ENCODE measurements at places on chromosomes 2 and 18.

GRCh38 chr2:239327536-239328350 is 73.1 kb downstream of the HDAC4 start:
- DNase-seq: no peak

GRCh38 chr2:145748927-145749326 is 1229.0 kb upstream of the ZEB2 start:
- DNase-seq: no peak

DNA sequence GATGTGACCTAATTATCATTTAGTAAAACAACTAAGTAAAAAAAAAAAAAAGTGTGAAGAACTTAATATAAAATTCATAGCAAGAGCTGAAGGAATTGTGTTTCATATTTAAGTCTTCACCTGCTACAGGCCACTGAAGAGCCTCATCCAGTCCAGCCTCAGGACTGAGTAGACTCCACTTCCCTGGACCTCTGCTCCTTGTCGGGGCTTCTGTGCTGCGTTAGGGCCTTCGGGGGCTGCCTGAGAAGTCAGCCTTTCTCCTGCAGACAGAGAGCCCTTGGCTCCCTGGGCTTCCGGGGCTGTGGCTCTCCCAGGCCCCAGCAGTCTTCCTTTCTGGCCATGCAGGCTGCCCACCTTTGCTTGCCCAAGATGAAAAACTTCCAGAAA is 95.5 kb downstream of the MTCL1 start:
- no peak for DNase-seq

DNA sequence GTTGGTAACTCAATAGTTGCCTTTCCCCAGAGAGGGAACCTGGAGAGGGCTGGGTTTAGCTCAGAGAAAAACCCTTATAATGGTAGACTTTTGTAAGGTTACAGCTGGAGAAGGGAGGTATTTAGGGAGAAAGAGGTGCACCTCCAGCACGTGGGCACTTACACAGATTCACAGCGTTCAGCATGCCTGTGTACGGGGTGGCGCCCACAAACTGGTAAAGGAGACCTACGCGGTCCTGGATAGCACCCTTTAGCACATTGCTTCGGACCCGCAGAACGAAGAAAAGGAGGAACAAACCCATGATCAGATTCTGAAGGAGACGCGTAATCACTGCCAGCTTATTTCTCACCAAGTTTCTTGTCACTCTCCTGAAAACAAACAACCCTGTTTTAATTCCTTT is 14.9 kb downstream of the ABCG5 start:
- no peak for DNase-seq

- no peak for DNase-seq
Measured at GRCh38 chr2:152097801-152098495, 896 bp downstream of the CACNB4 start.

GRCh38 chr18:48649231-48649630 is 110.4 kb downstream of the CTIF start:
- no peak for DNase-seq

- no peak for DNase-seq
Measured at GRCh38 chr2:44819061-44819460, 122.4 kb upstream of the SIX3 start.

DNA sequence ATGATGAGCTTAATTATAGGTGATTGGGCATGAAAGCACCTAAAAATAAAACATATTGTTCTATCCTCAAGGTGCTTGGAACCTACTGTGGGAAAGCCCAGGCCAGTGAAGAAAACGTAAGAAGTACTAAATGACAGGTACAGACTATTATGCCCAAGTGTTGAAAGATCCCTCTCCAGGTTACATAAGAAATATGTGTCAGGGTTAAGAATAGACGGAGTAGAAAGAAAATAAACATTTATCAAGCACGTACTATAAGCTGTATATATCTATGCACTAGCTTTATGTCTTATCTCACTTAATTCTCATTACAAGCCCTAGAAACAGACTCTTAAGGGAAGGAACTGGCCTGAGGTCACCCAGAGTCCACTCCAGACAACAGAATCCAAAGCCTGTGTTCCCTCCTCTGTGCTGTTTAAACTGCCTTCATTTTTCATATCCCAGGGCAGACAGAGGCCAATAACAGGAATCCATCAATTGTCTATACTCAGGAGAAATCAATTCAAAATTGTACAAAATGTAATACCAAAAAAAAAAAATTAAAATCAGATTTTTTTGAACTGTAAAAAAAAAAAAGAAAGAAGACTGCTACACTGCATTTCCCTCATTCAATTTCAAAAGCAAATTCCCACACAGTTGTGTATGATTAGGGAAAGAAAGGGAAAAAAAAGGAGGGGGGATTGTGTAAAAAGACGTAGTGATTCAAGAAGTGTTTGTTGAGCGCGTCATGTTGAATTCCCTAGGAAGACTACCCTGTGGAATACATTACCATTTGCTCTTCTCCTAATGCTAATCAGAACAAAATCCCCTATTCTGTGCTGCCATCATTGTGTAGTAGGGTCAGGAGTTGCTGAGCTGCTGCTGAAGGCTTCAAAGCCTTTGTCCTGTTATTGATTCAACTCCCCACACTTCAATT is 156.3 kb downstream of the IRS1 start:
- DNase-seq: no peak

- DNase-seq: no peak
Measured at GRCh38 chr2:152462779-152463178, 127.8 kb downstream of the FMNL2 start.

DNA sequence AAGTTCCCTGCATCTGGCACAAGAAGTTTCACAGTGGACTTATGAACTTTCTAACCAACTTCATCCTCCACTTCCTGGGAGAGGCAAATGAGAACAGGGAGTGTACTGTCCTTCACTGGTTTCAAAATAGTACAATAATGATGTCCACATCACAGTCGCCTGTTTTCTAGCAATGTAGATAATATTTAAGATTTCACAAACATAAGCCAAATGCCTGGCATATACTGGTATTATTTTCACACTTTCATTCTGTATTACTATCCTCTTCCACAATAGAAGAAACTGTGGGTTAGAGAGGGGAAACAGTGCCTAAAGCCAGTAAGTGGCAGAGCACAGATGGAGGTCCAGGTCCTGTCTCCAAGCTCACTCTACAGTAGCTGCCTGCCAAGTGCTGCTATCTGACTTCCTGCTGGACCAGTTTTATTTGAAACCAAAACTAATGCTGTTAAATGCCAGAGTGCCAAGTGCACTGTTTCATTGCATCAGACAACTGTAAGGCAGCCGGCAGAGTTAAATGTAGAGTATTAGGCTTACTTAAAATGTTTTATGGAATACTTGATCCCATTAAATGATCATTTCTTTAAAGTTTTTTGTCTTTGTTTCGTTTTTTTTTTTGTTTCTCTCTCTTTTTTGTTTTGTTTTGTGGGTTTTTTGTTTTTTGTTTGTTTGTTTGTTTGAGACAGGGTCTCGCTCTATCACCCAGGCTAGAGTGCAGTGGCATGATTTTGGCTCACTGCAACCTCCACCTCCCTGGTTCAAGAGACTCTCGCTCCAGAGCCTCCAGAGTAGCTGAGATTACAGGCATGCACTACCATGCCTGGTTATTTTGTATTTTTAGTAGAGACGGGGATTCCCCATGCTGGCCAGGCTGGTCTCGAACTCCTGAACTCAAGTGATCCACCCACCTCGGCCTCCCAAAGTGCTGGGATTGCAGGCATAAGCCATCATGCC is 15.1 kb downstream of the COBLL1 start:
- DNase-seq: no peak

DNA sequence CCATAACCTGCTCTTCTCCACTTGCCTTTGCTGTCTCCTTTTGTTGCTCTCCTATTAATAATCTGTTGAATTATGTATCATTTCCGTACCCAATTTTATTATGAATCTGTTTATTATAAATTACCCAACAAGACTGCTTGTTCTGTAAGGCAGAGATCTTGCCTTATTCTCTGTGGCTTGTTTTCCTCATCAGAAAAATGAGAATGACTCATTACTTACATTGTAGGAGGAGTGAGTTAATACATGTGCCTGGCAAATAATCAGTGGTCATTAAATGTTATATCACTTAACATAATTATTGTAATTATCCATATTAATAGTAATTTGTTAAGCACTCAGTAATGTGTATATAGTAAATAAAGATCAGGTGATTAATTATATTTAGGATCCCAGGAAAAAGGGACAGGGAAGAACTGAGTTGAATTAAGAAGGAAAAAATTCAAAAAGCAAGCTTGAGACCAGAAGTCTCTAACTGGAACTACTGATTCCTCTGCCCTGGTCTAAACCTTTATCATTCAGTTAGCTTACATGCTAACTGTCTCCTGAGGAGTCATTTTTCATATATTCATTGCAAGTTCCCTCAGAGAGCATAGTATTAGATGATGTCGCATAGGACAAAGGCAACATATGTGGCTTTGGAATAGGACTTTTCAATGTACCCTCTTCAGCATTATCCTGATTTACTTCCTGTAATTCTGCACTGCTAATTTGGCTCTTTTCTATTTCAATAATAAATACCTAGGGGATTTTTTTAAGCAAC is 335.7 kb downstream of the GALNT13 start:
- DNase-seq: no peak

- no peak for DNase-seq
Measured at GRCh38 chr2:174992886-174993285, 12.3 kb downstream of the CHN1 start.

- no peak for DNase-seq
Measured at GRCh38 chr2:170271340-170271739, 93.4 kb downstream of the MYO3B start.

DNA sequence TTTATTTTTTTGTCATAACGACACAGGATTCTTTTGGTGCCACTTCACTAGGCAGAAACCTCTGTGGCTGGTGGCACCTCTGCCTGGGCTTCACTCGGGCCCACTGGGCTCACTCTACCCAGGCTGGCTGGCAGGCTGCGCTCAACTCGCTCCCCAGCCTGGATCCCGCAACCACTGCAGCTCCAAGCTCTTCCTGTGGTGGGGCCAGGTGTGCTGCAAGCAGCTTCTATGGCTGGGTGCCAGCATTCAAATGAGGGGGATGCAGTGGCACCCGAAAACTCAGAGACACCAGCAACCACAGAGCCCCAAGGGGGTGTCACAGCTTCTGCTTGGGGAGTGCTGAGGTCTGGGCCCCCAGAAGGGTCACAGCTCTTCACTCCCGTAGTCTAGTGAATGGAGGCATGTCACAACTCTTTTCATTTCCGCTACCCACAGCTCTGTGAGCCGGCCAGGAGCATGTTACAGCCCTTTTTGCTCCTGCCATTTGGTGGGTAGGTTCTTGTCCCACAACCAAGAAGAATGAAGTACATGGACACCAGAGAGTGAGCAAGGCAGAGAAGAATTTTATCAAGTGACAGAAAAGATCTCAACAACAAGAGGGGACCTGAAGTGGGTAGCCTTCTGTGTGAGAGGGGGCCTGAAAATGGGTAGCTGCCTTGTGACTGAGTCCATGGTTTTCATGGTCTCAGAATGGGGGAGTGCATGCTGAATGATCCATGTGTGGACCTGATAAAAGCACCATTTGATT is 170.1 kb downstream of the UBR3 start:
- no peak for DNase-seq

GRCh38 chr2:177275040-177275742 is 10.7 kb upstream of the NFE2L2 start:
- no peak for DNase-seq

- DNase-seq: no peak
Measured at GRCh38 chr2:214837466-214837865, 28.0 kb upstream of the BARD1 start.

GRCh38 chr2:42367835-42368234 is 6.8 kb upstream of the COX7A2L start:
- DNase-seq: no peak

- no peak for DNase-seq
Measured at GRCh38 chr2:181170256-181170655, 189.9 kb downstream of the UBE2E3 start.

DNA sequence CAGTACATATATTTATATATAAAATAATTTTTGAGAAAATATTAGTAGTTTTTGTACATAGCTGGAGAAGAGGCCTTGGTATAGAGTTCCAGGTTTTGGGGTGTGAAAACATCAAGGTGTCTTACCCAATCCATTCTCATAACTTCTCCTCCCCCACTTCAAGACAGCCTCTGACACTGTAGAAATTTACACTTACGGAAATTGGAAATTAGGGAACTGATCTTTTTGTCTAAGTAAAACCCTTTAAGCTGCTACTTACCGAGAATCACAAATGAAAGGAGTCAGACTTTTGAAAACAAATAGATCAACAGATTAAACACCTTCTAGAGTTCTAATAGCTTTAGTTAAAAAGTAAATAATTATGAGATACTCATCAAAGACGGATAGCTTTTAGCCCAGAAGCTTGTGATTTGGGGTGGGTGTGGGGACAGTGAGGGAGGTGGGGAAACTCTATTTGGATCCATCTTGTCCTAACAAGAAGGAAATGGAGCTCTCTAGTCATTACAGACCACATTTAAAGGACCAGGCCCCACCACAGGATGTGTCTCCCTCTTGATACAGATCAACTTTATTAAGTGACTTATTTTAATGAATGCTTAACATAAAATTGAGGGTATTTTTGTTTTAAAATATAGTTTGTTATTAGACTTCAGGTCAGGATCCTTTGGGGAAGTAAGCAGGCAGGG is 11.1 kb upstream of the FBXO11 start:
- DNase-seq: no peak

DNA sequence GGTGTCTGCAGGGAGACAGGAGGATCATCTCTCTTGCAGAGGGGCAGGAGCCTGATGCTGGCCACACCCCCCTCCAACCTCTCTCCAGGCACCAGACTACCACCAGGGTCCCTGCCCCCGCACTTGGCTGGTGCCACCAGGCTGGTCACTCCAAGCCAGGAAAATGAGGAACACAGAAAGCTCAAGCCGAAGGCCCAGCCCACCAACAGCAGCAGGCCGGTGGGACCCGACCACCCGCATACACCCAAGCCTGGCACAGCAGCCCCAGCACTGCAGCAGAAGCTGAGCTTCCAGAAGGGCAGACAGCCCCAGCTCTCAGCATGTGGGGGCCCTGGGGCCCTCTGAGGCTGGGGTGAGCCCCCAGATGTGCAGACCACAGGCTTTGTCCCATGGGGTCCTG is 52.7 kb downstream of the KIF1A start:
- DNase-seq: no peak

- no peak for DNase-seq
Measured at GRCh38 chr2:190462611-190463010, 54.5 kb downstream of the MFSD6 start.

DNA sequence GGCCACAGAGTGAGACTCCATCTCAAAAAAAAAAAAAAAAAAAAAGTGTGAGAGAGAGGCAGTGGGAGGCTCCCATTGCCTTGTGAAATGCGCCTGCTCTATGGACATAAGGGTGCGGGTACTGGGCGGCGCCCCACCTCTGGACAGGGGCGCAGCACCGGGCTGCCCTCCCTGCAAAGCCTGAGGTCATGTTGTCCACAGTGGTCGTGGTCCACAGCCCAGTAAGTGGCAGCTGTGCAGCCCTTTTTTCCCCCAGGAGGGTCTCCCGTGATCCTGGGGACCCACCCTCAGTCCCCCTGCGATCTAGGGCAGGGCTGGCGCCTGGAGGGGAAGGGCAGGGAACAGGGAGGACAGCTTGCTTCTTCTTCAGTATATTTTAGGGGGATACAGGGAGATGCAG is 37.8 kb downstream of the LPIN1 start:
- no peak for DNase-seq

GRCh38 chr18:13218368-13218991 is at the start of gene LDLRAD4:
Gene LDLRAD4 (plus strand): TSS chr18:13218760.
- DNase-seq: no peak
